ENCODE measurements at places on chromosomes 7 and 10.
A peak's percentile ranks its signal among the peaks of the same experiment; 100 is the strongest.

DNA sequence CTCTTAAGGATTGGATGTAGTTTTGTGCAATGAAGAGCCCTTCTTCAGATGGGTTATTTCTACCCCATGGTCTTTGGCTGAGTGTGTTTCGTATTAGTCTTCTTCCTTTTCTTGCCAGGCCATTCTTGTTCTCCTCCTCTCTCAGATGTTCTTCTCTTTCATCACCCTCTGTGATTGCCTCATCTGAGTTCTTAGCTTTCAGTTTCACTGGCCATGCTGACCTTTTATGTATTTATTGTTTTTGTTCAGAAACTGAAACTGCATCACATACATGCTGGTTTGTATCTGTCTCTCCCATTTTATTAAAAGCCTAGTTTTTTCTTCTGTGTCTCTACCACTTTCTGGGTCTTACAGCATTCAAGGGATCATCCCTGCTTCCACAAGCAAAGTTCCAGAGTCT lies 21.7 kb upstream of the PCGF5 start:
- DNase-seq, result no peak

- no peak for DNase-seq
Observed at GRCh38 chr7:83441-83840, 108.9 kb upstream of the FAM20C start.

- peak; percentile 79 for DNase-seq
Observed at GRCh38 chr7:56079450-56080185, 13.1 kb downstream of the PHKG1 start.

DNA sequence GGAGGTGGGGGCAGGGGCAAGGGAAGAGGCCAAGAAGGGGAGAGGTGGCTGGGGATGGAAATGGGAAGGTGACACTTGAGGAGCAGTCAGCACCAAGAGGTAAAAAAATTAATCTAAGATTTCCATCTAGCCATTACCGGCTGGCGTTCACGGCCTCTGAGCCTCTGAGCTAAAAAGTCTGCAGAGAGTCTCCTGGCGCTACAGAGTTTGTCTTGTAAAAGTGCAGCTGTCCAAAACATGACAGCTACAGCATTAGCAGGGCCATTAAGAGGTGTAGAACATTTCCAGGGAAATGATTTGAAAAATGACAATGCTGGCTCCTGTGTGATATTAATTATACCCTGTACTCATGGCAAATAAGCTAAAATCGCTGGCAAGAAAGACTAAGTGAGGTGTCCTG lies 167.6 kb downstream of the LRMDA start:
- DNase-seq, result no peak

GRCh38 chr10:61024856-61025201 lies 80.8 kb upstream of the RHOBTB1 start:
- no peak for DNase-seq

DNA sequence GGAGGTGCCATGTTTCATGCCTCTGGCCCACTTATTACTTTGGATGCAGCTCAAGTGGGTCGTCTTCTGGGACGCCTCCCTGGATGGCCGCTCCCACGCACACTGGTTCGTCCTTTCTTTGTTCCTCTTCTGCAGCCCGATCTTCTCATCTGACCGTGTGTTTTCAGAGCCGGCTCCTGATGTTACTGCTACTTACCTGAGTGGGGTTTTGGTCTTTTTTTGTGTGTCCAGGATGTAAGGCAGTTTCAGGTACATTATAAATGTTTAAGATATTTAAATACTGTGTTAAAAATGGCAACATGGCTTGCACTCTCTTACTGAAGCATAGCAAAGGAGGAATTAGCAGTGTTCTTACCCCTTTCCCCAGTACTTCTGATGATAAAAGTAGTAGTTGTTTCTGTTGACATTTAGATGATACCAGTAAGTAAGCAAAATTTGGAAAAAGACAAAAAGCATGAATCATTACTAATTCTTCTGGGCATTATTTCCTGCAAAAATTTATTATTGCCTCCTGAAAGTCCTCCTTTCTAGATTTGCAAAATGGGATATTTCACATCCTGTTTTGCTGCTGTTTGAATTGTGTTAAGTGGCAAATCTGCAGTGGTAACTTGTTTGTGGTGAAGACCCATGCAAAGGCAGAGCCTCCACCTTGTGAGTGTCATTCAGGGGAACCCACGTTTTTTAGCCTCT lies 59.4 kb downstream of the SHH start:
- DNase-seq, result no peak

DNA sequence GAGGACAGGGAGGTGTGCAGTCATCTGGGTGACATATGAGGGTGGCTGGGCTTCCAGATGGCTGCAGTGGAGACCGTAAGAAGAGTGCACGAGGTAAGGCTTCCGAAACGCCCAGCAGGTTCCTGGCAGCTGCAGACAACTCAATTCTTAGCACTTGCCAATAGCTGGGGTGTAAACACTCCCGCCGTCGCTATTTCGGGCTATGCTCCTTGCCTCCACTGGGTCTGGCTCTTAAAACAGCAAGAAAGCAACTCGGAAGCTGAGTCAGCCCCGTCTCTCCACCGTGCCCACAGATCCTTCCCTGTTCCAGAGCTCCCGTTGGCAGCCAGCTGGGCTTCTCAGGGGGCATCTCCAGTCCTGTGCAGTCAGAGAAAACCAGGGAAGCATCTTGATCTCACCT lies 6.1 kb upstream of the PDGFA start:
- no peak for DNase-seq

GRCh38 chr10:14782691-14783363 lies 8.1 kb upstream of the FAM107B start:
- DNase-seq, result no peak

- DNase-seq, result no peak
Observed at GRCh38 chr7:30462179-30462578, 16.4 kb downstream of the NOD1 start.

GRCh38 chr7:100071018-100071723 lies 10.4 kb downstream of the ZNF3 start:
- DNase-seq, result no peak

- DNase-seq, result no peak
Observed at GRCh38 chr10:67537906-67538305, 158.1 kb downstream of the CTNNA3 start.

GRCh38 chr7:43303740-43304241 lies 191.3 kb downstream of the HECW1 start:
- DNase-seq, result no peak

- DNase-seq, result no peak
Observed at GRCh38 chr10:104445359-104445758, 91.7 kb downstream of the CFAP58 start.

- DNase-seq, result no peak
Observed at GRCh38 chr7:101068401-101068800, 16.9 kb upstream of the TRIM56 start.

- no peak for DNase-seq
Observed at GRCh38 chr7:114656466-114656865, 241.9 kb downstream of the FOXP2 start.

GRCh38 chr10:14191871-14192270 lies 138.9 kb downstream of the FRMD4A start:
- DNase-seq, result no peak

DNA sequence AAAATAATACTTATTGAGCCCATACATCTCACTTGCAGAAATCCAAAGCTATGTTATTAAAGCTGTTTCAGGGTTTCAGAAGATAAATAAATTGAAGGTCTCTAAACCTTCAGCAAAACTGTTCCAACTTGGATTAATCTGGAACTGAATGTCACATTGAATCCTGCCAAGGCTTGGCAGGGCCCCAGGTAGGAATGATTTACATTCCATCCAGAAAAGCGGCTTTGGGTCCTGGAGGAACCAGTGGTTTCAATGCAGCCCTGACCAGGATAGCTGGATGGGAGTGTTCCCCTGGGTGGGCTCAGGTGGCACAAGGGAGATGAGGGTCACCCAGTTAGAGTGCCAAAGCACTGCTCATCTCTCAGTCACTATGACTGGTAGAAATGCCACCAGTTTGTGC lies 37.0 kb upstream of the TMEM72 start:
- no peak for DNase-seq

DNA sequence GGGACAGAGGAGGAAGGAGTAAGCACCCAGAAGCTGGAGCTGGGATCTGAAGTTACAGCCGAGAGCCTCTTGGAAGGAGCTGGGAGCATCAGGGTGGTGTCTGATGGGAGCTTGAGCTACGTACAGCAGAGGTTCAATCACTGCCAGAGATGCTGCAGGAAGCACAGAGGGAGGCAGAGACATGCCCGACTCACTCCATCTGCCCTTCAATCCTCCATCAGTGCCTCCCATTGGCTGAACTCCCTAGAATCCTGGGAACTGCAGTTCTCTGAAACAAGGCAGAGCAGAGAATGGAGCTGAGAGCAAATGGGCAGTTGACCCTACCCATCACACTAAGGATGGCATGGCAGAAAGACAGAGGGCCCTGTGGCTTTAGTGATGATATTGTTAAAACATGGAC lies 40.0 kb upstream of the CTBP2 start:
- DNase-seq, result no peak

DNA sequence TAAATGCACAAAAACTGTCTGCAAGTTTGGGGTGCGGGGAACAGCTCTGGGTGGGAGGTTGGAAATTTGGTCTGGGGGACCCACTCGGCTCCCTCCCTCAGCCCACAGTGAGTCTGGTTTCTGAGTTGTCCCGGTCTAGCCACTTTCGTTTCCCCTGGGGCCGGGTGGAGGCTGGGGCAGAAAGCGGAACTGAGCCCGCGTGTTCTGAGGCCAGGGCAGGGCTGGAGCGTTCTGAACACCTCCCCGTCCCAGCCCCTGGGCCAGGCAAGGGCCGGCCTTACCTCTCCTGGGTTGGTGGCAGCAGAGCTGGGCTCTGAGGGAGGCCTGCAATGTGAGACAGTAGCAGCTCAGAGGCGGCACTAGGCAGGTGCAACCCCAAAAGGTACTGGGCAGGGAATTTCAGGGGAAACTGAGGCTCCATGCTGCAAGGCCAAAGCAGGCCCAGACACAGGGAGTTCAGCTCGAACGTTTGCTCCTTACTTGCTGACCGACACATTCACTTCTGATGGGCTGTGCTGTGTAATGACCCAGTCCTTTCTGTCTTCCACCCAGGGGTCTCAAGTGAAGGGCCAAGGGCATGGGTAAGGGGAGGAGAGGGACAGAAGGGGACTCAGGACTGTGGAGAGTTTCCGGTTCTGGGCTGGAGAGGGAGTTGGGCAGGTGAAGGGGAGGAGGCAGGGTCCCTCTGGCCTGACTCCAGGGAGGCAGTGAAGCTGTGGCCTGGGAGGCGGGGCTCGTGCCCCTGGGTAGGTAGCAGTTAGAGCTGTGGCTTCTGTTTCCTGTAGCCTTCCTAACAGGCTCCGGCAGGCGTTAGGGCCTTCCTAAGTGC lies 3.0 kb downstream of the IRF5 start:
- DNase-seq, result no peak

- DNase-seq, result no peak
Observed at GRCh38 chr7:8051373-8051772, 82.8 kb downstream of the GLCCI1 start.

- DNase-seq, result no peak
Observed at GRCh38 chr7:27972276-27972675, 208.3 kb downstream of the JAZF1 start.

GRCh38 chr7:16171928-16172327 lies 249.4 kb downstream of the CRPPA start:
- no peak for DNase-seq

DNA sequence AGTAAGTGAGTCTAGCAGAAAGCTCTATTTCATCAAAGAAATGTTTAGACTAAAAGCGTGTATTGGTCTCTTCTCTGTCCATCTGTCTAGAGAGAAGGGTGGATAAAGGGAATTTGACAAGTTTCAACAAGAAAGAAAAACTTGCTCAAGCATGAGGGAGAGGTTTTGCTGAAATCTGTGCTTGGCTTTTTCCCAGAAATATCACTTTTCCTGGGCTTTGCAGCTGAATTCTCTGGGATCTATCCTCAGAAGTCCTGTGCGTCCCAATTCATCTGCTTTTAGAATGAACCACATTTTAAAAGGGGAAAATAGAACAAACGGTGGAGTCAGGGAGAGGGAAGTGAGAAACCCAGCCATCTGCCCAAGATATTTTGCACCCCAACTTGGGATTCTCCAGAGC lies 59.6 kb upstream of the CELF2 start:
- no peak for DNase-seq

DNA sequence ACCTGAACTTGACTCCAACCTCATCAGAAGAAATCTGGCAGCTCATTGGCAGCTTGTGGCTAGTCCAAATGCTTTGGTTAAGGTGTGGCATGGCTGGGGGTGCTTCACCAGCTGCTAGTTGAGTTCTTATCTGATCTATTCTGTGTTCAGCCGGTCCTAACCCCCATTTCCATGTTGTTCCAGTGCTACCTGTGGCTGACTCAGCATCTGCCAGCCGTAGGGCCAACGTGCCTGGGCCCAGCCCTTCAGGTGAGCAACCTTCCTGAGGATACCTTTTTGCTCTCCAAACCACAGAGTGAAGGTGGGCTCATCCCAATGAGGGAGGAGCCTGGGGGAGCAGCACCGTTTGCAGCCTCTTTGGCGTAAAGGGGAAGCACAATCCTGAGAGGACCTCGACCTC lies 46.8 kb upstream of the C10orf120 start:
- no peak for DNase-seq

DNA sequence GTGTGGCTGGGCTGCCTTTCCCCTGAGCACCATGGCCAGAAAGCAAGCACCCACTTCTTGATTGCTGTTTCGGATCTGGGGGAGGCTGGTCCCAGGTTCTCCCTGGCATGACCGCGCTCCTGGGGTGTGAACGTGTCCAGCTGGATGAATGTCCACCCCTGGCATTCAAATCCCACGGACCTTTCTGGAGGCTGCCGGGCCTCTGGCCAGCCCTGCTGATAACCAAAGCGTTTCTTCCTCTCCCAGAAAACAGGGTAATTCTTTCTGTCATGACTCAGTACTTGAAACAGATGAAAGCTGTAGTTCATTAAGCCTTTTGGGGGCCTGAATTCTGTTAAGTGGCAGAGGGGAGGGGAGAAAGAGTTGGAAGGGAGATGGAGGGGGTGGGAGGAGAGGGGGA lies 73.1 kb upstream of the SAMD8 start:
- DNase-seq, result no peak

GRCh38 chr7:95006010-95006409 lies 98.6 kb downstream of the PPP1R9A start:
- no peak for DNase-seq

- no peak for DNase-seq
Observed at GRCh38 chr10:23467012-23467411, 28.1 kb downstream of the OTUD1 start.

DNA sequence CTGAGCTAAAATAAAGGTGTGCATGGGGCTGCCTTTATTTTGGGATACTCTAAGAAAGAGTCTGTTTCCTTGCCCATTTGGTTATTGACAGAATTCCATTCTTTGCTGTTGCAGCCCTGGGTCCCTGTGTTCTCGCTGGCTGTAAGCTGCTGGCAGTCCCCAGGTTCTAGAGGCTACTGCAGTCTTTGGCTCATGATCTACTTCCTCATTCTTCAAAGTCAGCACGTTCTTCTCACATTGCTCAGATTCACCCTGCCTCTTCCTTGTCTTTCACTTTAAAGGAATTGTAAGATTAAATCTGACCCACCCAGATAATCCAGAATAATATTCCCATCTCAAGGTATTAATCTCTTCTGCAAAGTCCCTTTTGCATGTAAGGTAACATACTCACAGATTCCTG lies 620.3 kb downstream of the CCSER2 start:
- DNase-seq, result no peak

- no peak for DNase-seq
Observed at GRCh38 chr10:112913661-112914287, 36.3 kb upstream of the TCF7L2 start.

Measured in NCI-H2107 (cell line).